ENCODE measurements at places on chromosomes 11 and 22. TPM values are rescaled to one million over a fixed set of nuclear protein-coding genes. Genes with fewer than 3 reads are reported as not detected.

Gene TUBA8
- not detected for total RNA-seq

Gene LARGE1
- 38.2 TPM for total RNA-seq

Gene CCDC89
- 6.0 TPM for total RNA-seq

Gene APLP2
- total RNA-seq: 768 TPM

Gene PSMD13
- 115 TPM for total RNA-seq

Gene P2RX6
- total RNA-seq: 3.6 TPM

Gene OR52J3
- total RNA-seq: not detected

Gene NRIP3
- total RNA-seq: 21.7 TPM

Gene CTSF
- 59.5 TPM for total RNA-seq

Gene MS4A3
- not detected for total RNA-seq

Gene OR51B2
- total RNA-seq: not detected

Gene HTR3B
- not detected for total RNA-seq

Gene RAC2
- 2.8 TPM for total RNA-seq

Gene SCGB1D2
- not detected for total RNA-seq

Gene TPBGL
- not detected for total RNA-seq

Gene OSM
- not detected for total RNA-seq

Gene PGR
- total RNA-seq: 0.58 TPM

Gene CCDC34
- total RNA-seq: 2.6 TPM

Gene CRYBB2
- not detected for total RNA-seq

Gene CNGA4
- total RNA-seq: not detected

Gene HBB
- total RNA-seq: not detected

Gene PRODH
- 0.17 TPM for total RNA-seq

Gene BTBD18
- not detected for total RNA-seq
